NCI-H510A treated with DMSO at 0.1 percent for 48 hours (cell line): ENCODE measurements at places on chromosomes 7 and 10.

DNA sequence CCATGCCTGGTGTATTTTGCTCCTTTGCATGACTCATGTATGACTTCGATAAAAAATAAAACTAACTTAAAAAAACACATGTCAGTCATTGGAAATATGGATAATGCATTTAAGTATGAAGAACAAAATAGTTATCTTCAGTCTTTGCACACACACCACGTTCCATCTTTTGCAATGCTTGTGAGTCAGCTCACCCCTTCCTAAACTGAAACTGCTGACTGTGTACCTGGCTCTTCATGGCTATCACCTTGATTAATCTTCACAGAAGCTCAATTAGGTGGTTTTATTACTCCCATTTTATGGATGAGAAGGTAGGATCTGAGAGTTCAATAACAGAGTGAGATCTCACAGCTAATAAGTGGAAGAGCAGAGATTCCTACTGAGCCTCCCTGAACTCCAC, 79.5 kb downstream of the CARD11 start:
- no peak for DNase-seq

GRCh38 chr7:105454921-105455320, 66.2 kb upstream of the SRPK2 start:
- DNase-seq = no peak

DNA sequence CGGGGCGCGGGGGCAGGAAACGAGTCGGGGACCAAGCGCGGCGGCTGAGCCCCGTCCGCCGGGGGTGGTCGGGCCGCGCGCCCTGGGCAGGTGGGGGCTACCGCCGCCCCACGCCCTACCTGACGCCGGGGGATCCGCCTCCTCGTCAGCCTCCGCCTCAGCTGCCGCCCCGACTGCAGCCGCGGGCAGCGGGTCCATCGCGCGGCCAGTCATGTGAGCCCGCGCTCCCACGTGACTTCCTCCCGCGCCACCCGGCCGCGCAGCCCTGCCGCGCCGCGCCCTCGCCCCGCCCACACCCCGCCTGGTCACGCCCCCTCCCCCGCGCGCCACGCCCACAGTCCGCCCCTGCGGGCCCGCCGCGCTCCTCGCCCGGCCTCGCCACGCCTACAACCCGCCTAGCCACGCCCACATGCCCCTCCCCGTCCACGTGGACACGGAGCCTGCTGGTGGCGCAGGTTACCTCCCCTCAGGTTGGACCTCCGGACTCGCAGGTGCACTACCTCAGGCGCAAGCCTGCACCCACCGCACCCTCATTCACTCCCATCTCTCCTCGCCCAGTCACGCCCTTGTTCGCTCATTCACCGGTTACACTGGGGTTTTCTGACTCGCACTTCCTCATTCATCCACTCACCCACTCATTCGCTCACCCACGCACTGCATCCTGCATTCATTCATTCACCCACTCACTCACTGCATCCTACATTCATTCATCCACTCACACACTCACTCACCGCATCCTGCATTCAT, at the start of gene SNX8:
Gene SNX8 (minus strand): TSS at position 233 of the 747 bp plus-strand sequence. CDS start 20 bp downstream, at position 213.
- peak; percentile 94 for DNase-seq

GRCh38 chr7:510131-510481, 9.5 kb downstream of the PDGFA start:
- DNase-seq = no peak

GRCh38 chr10:4081685-4082111, 296.7 kb upstream of the KLF6 start:
- no peak for DNase-seq

DNA sequence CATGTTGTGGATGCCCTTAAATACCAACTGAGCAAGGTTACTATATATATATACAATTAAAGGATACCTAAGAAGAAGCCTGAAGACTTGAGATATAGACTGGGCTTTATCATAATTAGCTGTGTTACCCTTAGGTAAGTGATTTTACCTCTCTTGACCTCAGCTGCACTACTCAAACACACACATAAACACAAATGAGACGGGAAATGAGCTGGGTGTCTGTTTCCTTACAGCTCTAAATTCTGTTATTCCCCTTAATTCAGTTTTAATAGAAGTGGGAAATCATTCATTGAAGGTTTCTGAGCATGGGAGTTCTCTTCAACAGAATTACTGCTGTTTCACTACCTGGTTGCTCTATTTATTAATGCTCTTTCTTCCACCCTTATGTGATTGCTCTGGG, 60.7 kb downstream of the GBF1 start:
- no peak for DNase-seq

- DNase-seq = no peak
These were observed 635 bp downstream of the ZNF32 start for GRCh38 chr10:43648095-43648397.

DNA sequence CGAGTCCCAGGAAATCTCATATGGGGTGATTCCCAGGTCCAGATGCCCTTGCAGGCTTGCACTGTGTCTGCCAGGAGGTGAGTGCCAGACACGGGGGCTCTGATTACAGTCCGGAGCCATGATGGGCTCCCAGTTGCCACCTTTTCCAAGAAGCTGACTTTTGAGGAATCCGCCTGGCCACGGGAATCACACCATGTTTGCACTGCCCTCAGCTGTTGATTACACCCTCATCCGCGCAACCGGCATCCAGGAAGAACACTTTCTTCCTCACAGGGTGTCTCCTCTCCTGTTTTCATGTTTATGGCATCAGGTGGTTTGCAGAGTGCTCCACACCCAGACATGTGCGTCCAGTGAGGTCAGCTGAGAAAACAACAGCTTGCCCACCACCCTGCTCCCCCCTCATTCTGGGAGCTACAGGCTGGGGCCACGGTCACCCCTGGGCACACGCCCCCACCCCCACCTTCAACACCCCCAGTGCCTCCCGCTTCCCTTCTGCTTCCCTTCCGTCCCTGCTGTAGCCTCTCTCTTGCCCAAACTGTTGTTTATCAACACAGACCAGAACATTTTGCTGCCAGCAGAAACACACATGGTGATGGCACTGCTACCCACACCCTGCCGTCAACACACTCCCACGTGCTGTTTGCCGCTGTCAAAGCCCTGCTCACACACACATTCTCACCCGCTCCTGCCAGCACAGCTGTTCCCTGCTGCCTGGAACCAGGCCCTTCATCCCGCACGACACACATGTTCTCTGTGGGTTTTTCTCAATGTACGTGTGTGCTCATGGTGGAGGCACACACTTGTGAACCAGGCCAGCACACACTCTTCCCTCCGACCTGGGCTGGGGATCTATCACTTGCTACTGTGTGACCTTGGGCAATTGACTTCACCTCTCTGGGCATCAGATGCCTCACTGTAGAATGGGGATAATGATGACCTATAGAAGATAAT, 35.8 kb downstream of the DDIT4 start:
- DNase-seq = no peak

DNA sequence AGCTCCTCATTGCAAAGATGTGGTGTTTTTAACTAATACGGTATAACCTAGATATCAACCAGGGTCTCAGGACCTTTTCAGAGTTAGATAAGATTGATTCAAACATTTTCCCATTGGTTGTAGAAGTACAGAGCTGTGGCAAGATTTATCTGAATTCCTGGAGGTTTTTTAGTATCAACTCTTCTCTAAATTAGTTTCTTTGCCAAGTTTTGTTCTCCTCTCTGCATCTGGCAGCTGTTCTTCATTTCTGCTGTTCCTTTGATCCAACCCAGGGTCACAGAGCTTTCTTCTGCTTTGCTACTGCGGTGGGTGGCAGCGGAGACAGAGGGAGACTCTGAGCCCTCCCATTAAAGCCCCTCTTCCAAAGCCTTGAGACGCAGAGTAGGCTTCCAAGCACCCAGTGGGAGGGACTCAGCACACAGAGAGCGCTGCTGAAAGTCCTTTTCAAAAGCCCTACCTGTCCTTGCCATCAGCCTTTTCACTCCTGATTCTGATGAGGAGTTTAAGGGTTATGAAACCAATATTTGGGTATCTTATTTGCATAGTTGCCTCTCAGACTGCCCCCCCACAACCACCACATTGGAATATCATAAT, 146.3 kb upstream of the EEPD1 start:
- DNase-seq = no peak

GRCh38 chr7:28406192-28406591, 6.1 kb upstream of the CREB5 start:
- no peak for DNase-seq

DNA sequence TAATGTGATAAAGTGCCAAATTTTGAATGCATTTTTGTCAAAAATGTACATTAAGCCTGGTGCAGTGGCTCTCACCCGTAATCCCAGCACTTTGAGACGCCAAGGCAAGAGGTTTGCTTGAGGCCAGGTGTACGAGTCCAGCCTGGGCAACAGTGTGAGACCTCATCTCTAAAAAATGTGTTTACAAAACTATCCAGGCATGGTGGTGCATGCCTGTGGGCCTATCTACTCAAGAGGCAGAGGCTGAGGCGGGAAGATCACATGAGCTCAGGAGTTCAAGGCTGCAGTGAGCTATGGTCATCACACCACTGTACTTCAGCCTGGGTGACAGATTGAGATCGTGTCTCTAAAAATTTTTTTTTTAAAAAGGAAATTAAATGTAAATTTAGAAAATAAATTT, 18.5 kb upstream of the MGMT start:
- DNase-seq = no peak

GRCh38 chr10:47457528-47457820, 26.4 kb downstream of the ANXA8 start:
- no peak for DNase-seq

- DNase-seq = no peak
These were observed 174.4 kb downstream of the PRKCQ start for GRCh38 chr10:6405713-6406112.

DNA sequence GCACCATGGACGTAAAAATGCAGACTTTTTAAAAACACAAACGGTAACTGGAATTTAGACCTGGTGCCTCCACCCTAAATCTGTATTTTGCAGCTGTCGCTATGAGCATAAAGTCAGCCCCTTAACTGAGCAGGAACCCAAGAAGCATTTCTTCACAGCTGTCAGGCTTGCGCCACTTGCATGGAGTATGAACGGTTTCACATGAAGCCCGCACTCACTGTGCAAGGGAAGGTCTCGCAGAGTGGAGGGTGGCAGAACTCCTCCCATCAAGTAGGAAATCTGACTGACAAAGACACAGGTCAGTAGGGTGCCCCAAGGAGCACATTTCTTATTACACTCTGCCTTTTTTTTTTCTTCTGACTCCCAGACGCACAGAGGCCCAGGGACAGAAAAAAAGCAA, 58.5 kb downstream of the ELMO1 start:
- no peak for DNase-seq

DNA sequence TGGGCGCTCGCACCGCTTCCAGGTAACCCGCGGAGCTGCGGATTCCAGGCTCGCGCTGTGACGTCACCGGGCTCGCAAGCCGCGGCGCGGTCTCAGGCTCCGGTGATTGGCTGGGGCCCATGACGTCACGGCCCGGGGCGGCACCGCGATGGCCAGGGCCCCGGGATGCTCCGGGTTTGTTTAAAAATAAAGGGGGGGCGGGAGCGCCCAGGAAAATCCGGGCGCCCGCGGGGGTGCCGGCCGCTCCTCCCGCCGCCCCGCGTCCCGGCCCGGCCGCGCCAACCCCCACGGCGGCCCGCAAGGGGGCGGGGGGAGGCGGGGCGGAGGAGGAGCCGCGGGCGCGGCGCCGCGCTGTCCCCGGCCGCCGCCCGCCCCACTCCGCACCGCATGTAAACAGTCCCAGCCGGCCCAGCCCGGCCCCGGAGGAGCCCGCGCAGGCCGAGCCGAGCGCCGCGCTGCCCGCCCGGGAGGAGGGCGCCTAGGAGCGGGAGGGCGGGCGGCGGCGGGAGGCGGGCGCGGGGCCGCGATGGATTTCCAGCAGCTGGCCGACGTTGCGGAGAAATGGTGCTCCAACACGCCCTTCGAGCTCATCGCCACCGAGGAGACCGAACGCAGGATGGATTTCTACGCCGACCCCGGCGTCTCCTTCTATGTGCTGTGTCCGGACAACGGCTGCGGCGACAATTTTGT, at the start of gene MTURN:
Gene MTURN (plus strand): TSS at position 376 of the 690 bp plus-strand sequence. CDS start 151 bp downstream, at position 527.
- DNase-seq = peak; percentile 86

- no peak for DNase-seq
These were observed 90.4 kb upstream of the FAM171A1 start for GRCh38 chr10:15461353-15462108.

DNA sequence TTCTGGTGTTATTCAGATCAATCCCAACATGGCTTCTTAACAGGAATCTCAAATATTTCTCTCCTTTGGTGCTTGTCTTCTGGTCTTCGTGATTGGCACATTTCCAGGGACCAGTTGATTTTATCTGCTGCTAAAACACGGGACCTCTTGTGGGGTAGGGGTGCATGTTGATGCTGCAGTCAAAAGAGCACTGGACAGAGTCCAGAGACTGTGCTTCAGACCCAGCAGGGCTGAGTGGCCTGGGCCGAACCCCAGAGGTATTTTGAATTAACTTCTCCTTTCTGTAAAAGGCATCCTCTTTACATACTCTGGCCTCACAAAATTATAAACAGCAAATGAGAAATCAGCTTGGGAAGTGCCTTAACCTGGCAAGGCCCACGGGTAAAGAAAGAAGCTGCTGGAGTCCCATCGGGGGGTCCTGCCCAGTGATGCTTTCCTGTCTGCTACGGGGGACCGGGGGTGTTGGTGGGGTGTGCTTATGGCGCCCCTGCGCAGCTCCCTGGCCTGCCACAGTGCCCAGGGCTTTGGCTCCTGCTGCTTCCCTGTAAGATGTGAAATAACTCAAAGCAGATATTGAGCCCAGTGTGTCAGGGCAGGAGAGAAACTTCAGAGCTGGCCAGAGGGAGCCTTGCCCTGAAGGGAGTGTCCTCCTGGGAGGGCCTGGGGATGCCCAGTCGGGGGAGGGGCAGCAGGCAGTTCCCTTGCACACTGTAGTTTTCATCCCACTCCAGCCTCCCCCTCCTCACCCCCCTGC, 230.5 kb downstream of the TCF7L2 start:
- DNase-seq = no peak

DNA sequence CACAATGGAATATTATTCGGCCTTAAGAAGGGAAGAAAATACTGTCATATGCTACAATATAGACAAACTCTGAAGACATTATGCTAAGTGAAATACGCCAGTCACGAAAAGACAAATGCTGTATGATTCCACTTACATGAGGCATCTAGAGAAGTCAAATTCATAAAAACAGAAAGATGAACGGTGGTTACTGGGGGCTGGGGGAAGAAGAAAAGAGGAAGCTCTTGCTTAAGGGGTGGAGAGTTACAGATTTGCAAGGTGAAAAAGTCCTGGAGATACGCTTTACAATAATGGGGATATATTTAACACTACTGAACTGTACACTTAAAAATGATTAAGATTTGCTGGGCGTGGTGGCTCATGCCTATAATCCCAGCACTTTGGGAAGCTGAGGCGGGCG, 49.0 kb downstream of the PSMC2 start:
- no peak for DNase-seq

GRCh38 chr7:155280446-155281397, 17.0 kb upstream of the INSIG1 start:
- no peak for DNase-seq

GRCh38 chr7:123645516-123645915, 10.2 kb upstream of the LMOD2 start:
- DNase-seq = no peak

GRCh38 chr7:26620352-26620751, 244.0 kb downstream of the SKAP2 start:
- DNase-seq = peak; percentile 35

GRCh38 chr7:84013616-84014240, 180.9 kb downstream of the SEMA3A start:
- DNase-seq = no peak

GRCh38 chr7:291373-292092, 1.6 kb downstream of the FOXL3 start:
- no peak for DNase-seq

- DNase-seq = no peak
These were observed 52.4 kb downstream of the SHH start for GRCh38 chr7:155759740-155760430.

- DNase-seq = no peak
These were observed 95.7 kb upstream of the ARMC3 start for GRCh38 chr10:22832066-22832602.
